Osteoblast (primary cell): ENCODE measurements at places on chromosomes 12 and 14. TPM values are rescaled to one million over a fixed set of nuclear protein-coding genes. Genes with fewer than 3 reads are reported as not detected.

- no peaks in the 10 kb centered on the region for H3K36me3 ChIP-seq
- H3K4me3 ChIP-seq = no peak overlapping the region
- peaks cover 24% of the 10 kb centered on the region for H3K27me3 ChIP-seq
- H3K27ac ChIP-seq = no peak overlapping the region
- no peaks in the 10 kb centered on the region for H3K4me1 ChIP-seq
- DNase-seq = no peak
Observed at GRCh38 chr12:94534278-94534677, 74.6 kb upstream of the CEP83 start.

DNA sequence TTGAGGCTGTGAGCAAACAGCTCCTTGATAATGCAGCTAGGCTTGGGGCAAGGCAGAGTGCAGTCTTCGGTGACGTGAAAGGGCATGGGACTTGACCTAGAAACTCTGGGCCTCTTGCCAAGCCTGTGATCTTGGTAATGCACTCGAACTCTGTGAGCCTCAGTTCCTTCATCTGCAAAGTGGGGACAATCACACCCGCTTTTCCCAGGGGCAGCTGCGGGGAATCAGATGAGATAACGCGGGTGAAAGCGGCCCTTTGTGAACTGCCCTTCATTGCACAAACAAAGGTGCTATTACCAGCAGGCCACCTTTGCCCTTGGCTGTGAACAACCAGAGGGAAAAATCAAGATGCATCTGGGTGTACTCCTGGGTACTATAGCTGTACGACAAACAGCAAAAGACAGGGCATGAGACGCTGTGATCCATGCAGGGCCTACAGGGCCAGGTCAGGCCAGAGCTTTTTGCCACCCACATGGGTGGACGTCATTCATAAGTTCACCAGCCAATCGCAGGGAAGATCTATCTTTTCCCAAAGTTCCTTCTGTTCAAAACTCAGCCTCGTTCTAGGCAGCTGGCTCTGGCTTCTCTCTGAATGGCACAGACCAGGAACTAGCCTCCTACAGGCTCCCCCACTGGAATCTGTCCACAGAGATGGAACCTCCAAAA is 3.2 kb downstream of the MSI1 start:
- DNase-seq = no peak
- peaks cover 4% of the 10 kb centered on the region for H3K4me1 ChIP-seq
- no peaks in the 10 kb centered on the region for H3K36me3 ChIP-seq
- peaks cover 38% of the 10 kb centered on the region for H3K27me3 ChIP-seq

DNA sequence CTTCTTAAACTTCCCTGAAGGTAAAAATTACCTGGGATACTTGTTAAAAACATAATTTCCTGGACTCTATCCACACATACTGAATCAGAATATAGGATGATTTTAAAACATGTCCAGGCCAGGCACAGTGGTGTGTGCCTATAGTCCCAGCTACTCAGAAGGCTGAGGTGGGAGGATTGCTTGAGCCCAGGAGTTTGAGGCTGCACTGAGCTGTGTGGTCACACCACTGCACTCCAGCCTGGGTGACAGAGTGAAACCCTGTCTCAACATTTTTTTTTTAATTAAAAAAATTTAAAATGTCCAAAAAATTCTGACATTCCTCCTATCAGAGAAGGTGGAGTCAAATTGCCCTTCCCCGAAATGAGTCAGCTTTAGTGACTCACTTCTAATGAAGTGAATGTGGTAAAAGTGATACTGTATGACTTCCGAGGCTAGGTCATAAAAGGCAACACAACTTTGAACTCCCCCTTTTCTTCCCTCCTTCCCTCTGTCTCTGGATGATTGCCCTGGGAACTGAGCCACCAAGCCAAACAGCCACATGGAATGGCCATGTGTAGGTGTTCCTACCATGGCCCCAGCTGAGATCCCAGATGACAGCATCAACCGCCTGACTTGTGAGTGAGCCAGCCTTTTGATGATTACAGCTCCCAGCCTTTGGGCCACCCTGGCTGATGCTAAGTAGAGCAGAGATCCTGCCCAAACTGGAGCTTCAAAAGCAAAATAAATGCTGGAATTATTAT is 36.3 kb downstream of the LIMA1 start:
- H3K36me3 ChIP-seq = no peaks in the 10 kb centered on the region
- H3K4me3 ChIP-seq = no peak overlapping the region
- H3K27me3 ChIP-seq = no peaks in the 10 kb centered on the region
- peak overlapping the region; percentile 93 for H3K27ac ChIP-seq
- DNase-seq = peak; percentile 85
- peaks cover 62% of the 10 kb centered on the region for H3K4me1 ChIP-seq

DNA sequence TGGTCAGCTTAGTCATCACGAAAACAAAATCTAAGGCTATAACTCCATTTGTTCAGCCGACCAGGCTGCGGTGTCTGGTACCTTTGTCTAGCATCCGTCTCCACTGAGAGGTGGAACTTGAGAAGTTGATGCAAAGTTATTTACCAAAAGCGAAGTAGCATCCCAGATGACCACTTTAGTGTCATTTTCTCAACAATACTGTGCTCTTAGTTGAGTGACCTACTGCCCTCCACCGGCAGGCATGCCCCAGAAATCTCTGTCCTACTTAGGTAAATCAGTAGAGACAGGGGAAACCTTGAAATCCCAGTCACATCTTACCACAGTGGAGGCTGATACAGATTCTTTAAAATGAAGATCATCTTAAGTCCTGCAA is 1.3 kb upstream of the ST8SIA1 start:
- H3K4me3 ChIP-seq = peak overlapping the region; percentile 77
- no peak overlapping the region for H3K27ac ChIP-seq
- H3K36me3 ChIP-seq = no peaks in the 10 kb centered on the region
- DNase-seq = no peak
- H3K27me3 ChIP-seq = peaks cover 29% of the 10 kb centered on the region
- H3K4me1 ChIP-seq = peaks cover 12% of the 10 kb centered on the region

DNA sequence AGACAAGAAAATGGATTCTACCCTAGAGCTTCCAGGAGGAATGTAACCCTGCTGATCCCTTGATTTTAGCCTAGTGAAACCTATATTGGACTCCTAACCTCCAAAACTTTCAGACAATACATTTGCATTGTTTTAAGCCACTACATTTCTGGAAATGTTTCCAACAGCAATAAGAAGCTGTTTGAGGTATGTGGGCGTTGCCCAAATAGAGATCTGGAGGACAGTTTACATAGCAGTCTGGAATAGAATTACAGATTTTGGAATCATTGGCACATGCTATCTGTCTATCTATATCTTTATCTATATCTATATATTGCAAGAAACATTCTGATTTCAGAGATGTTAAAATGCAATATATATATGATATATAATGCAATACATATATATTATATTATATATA is 42.4 kb upstream of the EGLN3 start:
- no peak for DNase-seq
- no peaks in the 10 kb centered on the region for H3K4me1 ChIP-seq
- H3K27me3 ChIP-seq = no peaks in the 10 kb centered on the region
- H3K4me3 ChIP-seq = no peak overlapping the region

GRCh38 chr12:120529641-120530417 is 871 bp upstream of the COQ5 start:
- H3K27me3 ChIP-seq = no peaks in the 10 kb centered on the region
- no peaks in the 10 kb centered on the region for H3K36me3 ChIP-seq
- H3K27ac ChIP-seq = peak overlapping the region; percentile 95
- peaks cover 17% of the 10 kb centered on the region for H3K4me1 ChIP-seq
- DNase-seq = no peak

DNA sequence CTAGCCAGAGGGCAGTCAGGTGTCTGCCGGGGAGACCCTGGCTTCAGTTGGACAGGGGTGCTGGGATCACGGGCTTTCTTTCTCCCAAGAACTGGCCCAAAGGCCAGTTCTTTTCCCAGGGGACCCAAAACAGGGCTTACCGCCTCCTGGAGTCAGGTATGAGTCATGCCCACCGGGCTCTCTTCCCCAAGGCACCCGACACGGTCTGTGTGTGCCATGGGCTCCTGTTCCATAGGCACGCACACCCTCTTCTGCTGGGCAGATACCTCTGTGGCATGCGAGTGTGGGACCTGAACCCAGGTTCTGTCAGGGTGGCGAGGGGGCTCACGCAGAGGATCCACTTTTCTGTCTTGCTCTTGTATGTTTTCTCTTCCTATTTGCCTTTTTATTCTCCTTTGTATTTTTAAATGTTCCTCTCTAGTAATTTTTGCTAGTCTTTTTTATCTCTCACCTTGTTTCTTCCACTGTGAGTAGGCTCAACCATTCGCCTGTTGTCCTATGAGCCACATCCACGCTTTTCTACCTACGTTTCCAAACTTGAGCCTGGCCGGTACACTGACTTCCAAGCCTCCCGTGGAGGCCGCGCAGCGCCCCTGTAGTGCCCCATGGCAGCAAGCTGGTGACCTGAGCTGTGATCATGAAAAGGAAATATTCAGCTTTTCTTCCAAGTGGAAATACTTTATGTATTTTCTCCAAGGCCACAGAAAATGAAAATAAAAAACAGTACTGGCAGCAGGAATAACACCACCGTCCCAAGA is 362.2 kb downstream of the CACNA1C start:
- H3K27me3 ChIP-seq = no peaks in the 10 kb centered on the region
- peak; percentile 96 for DNase-seq
- H3K36me3 ChIP-seq = no peaks in the 10 kb centered on the region

The OAS1 gene
- 0.59 and 3.6 TPM in 2 replicates for total RNA-seq

The CLEC1A gene
- under 0.01 TPM in 1 of 2 replicates, not detected in the other for total RNA-seq
